ENCODE measurements at places on chromosomes 5 and 9.

- DNase-seq, result no peak
Observed at GRCh38 chr5:129445379-129445778, 14.7 kb upstream of the ADAMTS19 start.

- DNase-seq, result no peak
Observed at GRCh38 chr5:108271127-108271526, 110.8 kb downstream of the FBXL17 start.

GRCh38 chr9:108104991-108105390 lies 615.4 kb upstream of the KLF4 start:
- DNase-seq, result no peak

GRCh38 chr9:76610011-76610352 lies 151.0 kb downstream of the GCNT1 start:
- DNase-seq, result no peak

DNA sequence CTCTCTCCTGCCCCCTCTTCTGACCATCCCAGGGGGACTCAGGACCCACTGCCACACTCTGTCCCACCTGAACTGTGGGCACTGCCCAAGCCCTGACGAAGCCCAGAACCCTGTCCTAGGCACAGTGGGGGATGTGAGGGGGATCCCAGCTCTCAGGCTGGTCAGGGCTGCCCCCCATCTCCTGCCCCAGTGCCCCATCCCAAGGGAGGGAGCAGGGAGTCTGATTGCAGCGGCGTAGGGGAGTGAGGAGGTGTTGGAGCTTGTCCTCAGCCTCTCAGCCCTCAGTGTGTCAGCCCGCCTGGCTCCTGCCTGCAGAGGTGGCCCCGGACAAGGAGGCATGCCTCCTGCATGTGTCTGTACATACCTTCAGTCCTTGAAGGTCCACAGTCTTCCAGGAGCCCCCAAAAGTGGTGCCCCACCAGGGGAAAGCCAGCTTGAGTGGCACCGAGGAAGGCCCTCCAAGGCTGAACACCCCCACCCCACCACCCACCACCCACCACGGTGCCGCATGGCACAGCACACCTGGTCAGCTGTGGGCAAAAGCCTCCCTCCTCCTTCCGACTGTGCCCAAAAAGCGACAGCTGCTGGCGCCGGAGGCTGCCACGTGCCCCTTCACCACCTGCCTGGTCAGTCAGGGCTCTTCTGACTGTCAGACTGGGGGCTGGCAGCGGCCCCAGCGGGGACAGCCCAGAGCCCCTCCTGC lies 930 bp downstream of the SARDH start:
- no peak for DNase-seq

GRCh38 chr9:37053684-37054362 lies 19.8 kb upstream of the PAX5 start:
- no peak for DNase-seq

DNA sequence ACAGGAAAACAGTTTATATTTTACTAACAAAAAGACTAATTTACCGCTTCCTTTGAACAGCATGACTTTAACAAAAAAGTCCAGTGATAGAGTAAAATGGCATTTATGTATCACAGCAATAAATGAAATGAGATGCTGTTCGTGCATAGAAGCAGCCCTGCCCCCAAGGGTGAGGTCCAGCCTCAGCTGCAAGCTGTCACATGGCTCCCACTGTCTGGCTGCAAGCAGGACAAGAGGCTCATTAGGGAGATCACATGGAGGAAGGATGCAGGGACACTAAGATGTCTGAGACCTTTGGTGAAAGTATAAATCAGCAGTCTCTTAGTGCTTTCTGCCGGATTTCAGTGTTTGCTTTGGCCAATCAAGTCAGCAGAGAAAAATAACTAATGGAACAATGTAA lies 23.0 kb downstream of the GDNF start:
- no peak for DNase-seq

DNA sequence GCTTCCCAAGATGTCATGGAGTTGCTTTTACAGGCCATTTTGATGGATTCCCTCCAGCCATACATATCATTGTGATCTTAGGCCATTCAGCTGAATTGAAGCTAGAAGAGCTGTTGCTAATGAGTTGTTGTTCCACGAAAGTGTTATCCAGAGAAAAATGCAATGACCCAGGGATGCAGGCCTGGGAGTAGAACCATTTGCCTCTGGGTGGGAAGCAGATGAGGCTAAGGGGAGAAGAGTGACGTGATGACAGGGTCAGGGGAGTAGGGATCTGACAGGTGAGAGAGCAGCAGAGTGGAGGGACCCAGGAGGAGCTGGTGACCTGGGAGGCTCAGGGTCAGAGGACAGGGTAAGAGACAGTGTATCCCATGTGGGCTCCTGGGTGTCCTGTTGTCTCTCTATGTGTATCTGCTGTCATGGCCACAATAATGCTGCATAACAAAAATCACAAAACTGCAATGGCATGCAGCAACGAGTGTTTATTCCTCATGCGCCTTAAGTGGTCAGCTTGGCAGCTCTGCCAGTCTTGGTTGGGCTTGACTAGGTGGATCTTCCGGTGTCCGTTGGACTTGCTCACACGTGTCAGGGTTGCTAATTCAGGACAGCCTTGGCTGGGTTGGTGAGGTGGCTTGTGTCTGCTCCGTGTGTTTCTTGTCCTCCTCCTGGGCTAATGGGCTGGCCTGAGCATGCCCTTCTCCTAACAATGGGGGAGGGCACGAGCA lies 90.6 kb downstream of the LIFR start:
- DNase-seq, result no peak

DNA sequence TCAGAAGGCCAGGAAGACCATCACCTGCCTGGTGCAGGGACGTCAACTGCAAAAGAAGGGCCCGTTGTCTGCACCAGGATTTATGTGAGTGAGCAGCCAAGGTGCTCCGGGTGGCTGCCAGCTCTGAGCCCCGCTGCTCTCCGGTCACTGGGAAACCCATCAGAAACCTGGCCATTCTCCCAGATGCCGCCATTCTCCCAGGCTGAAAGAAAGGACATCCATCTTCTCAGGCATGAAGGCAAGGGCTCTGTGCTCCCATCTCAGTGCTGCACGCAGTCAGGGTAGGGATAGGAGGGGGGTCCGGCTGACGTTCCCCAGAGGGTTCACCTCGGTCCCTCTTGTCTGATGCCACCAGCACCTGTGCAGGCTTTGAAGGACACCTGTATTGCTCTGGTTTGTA lies 158.4 kb downstream of the ERCC6L2 start:
- DNase-seq, result no peak

- DNase-seq, result no peak
Observed at GRCh38 chr9:134870746-134871662, 9.6 kb upstream of the FCN2 start.

DNA sequence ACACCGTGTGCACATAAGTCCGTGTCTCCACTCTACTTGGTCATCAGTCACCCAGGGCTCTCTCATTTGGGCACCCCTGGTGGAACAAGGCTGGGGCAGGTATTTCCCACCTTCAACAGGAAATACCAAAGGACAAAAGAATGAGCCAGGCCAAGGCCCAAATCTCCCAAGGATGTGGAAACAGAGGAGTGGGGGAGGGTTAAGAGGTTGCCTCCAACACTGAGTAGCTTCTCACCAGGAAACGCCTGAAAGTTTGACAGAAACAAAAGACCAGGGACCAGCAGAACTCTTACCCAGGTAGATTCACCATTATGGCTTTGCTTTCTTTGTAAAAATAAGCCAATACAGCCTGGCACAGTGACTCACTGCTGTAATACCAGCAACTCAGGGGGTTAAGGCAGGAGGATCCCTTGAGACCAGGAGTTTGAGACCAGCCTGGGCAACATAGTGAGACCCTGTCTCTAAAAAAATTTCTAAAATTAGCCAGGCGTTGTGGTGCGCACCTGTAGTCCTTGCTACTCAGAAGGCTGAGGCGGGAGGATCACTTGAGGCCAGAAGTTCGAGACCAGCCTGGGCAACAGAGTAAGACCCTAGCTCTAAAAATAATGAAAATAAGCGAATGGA lies 12.7 kb downstream of the SLC1A3 start:
- no peak for DNase-seq
